ENCODE measurements at places on chromosomes 2 and 18. TPM values are rescaled to one million over a fixed set of nuclear protein-coding genes. Genes with fewer than 3 reads are reported as not detected.

The CABYR gene
- total RNA-seq, result 2.0 TPM

The CIB4 gene
- not detected for total RNA-seq

DNA sequence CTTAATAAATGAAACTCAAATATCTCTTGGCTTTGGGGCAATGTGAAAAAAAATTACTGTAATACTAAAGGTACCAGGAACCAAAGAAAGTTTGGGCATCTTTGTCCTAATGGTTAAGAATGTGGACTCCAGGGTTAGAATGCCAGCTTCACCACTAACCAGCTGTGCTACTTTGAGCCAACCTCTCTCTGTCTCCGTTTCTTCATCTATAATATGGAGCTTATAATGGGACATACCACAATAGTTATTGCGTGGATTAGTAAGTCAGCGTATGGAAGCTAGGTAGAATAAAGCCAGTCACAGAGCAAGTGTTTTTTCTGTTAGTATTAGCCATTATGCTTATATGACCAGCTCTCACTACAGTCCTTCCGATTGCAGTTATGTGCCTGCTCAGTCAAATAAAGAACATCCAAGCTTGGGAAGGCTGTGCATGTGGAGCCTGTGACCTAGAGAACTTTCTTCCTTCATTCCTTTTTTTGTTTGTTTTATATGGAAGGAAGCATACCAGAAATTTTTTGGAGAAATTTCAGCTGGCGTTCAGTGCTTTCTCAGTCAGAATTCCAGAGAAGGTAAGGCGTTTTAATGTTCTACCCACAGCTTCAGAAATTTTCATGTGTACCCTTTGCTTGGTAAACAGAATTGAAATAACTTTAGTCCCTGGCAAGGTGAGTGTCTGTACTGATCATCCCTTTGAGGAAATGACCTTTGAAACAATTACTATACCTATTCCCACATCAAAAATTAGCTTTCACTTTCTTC, 114.0 kb upstream of the RND3 start:
- DNase-seq, result no peak

DNA sequence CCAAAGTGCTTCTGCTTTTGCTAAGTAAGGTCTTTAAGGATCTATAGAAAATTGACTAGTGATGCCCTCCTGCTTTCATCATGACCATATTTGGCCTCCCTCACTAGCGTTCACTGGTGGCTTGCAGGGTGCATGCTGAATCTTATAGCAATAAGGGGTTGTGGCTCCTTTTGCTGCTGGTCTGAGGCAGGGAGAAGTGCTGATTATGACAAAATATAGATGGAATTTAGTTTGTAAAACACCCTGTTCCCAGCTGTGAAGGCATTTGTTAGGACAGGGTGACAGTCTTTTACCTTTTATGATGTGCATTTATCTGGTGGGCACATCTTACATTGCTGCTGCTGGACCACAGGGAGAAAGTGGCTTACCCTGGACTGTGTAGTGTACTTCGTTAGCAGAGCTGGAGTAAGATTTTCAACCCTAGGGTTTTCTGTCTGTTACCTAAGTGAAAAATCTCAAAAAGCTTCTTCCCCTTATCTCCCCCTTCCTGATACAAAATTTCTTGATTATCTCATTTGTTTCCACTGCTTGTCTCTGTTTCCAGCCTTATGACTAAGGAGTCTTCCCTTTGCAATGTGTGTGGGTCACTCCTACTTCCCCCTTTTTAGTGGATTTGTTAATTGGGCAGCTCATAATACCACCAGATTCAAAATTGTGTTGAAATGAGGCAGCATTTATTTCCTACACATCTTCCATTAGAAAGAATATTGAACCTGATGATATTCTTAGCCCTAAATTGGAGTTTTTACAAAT, 21.2 kb upstream of the RPL37A start:
- DNase-seq, result no peak

GRCh38 chr2:241560883-241561474, 2.4 kb downstream of the BOK start:
- DNase-seq, result no peak

- DNase-seq, result no peak
These were observed 227.2 kb upstream of the CRIM1 start for GRCh38 chr2:36128359-36128758.

DNA sequence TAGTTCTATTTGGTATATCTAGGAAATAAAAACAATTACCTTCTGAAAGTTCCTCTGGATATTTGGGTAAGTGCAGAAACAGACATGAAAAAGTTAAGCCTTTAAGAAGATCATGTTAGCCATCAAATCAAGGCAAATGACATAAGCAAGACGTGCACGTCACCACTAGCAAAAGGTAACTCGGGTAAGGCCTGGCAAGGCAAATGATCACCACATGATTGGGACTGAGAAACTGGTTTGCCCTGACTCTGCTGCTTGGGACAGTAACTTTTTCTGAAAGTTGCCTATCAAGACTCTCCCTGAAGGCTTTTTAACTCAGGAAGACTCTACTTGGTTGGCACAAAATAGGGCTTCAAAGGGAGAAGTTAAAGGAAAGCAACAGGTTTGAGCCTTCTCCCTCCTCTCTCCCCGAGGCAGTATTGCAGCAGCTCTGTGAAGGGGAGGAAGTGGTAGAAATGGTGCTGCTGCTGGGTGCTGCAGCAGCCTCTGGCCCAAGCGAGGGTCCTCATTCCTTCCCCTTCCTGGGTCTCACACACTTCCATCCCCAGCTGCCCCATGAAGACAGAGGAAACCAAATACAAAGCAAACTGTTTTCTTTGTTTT, 17.1 kb upstream of the TMEM237 start:
- no peak for DNase-seq

- DNase-seq, result no peak
These were observed 264.3 kb downstream of the PTGR3 start for GRCh38 chr18:74944676-74945075.

Measured in HFFc6 (cell line).